ENCODE measurements at places on chromosomes 11 and 22.

- no peak for DNase-seq
Observed at GRCh38 chr11:100152766-100153165, 534.3 kb upstream of the ARHGAP42 start.

DNA sequence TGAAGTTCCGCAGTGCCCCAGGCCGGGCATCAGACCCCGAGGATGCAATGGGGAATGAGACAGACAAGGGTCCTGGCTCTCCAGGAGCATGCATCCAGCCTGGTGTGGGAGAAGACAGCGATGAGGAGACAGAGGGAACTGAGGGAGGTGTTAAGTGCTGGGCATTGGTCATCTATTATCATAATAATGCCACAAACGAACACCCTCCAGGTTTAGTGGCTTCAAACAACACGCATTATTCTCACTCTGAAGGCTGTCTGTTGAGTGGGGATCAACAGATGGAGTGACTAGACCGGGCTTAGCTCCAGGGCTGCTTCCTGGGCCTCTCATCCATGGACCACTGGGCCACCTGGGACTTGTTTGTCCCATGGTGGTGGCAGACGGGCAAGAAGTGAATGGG, 48.6 kb downstream of the MCM5 start:
- no peak for DNase-seq

DNA sequence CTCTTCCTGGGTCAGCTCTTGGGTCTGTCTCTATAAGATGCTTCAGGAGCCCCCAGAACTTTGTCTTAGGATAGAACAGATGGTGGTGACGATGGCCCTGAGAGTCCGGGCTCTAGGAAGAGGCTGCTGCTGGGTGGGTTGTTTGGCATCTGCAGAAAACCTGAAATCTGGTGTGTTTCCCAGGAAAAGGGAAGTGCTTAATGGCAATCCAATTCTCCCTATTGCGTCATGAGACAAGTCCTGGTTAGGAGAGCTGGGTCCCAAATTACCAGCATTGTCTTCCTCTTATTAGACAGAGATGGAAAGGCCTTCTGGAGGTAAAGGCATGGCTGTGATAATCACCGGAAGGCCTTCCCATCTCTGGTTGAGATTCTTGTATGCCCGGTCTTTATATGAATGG, 48.9 kb upstream of the GRAMD1B start:
- no peak for DNase-seq

GRCh38 chr11:133705074-133705648, 140.2 kb downstream of the SPATA19 start:
- no peak for DNase-seq

- DNase-seq = no peak
Observed at GRCh38 chr11:132728026-132728425, 804.3 kb downstream of the OPCML start.

DNA sequence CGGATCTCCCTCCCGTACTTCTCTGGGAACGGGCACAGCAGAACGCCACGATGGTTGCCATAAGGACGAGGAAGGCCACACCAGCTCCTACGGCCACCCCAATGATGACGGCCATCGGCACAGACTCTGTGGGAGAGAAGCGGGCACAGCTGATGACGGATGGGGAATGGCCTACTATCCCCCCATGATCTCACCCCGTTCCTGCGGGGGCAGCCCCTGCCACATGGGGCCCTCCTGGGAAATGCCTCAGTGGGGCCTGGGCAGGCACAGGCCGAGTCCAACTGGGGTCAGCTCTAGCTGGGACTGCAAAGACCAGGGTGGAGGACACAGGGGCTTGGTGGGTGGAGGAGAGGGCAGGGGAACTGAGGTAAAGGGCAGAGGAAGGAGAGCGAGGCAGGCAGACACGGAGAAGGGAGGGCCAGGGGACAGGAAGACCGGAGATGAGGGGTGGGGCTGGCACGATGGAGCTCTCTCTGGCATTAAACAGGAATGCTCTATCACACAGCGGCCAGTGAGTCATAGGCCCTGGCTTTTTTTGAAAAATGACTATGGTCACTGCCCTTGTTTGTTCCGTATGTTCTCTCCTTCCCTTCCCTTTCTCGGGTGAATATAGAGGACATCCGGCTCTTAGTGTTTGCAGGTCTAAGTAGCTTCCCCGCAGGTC, 76.0 kb downstream of the ST3GAL4 start:
- peak; percentile 18 for DNase-seq

DNA sequence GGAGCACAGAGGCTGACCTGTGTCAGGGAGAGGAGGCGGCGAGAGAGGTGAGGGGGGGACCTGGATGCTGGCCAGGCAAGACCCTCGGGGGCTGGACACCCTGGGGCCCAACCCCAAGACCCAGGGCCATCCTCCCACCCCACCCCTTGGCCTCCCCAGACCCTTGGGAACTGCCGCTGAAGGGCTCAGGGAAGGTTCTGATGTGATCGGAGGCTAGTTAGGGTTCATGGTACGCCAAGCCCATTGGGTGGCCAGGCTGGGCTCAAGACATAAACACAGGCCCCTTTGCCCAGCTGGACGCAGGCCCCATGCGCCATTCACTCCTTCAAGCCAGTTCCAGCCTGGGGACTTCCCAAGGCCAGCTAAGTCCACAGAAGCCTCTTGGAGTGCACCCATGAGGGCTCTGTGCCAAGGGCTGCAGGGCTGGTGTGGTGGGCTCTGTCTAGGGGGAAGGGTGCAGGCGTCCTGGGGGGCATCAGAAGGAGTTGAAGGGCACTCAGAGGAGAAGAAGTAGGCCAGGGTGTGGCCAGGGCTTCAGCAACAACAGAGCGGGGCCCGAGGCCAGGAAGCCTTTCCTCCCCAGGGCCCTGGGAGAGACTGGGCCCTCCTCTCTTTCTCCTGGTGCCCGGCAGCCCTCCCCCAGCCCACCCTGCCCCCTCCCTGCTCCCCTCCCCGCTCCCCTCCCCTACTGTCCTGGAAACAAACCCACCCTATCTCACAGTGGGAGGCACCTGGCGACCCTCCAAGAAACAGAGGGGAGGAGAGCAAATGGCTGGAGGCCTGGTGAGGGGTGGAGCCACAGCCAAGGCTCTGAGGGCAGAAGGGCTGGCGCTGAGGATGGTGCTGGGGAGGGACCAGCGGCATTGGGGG, 12.9 kb downstream of the TSPAN32 start:
- no peak for DNase-seq

- DNase-seq = no peak
Observed at GRCh38 chr11:96393753-96394348, 4.0 kb downstream of the JRKL start.

DNA sequence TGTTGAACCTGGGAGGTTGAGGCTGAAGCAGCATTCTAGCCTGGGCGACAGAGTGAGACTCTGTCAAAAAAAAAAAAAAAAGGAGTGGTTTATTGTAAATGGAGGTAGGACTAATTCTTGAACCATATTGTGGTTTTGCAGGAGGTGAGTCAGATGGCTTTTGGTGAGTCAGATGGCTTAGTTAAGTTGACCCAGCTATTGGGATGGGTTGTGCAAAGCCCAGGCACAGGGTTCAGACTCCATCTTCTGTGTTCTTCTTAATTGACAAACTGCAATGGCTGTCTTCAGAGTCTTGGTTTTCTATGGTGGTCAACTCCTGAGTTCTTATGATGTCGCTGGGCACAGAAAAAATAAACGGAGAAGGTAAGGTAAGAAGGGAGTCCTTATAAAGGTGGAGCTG, 182.7 kb downstream of the ADAMTS15 start:
- peak; percentile 31 for DNase-seq

DNA sequence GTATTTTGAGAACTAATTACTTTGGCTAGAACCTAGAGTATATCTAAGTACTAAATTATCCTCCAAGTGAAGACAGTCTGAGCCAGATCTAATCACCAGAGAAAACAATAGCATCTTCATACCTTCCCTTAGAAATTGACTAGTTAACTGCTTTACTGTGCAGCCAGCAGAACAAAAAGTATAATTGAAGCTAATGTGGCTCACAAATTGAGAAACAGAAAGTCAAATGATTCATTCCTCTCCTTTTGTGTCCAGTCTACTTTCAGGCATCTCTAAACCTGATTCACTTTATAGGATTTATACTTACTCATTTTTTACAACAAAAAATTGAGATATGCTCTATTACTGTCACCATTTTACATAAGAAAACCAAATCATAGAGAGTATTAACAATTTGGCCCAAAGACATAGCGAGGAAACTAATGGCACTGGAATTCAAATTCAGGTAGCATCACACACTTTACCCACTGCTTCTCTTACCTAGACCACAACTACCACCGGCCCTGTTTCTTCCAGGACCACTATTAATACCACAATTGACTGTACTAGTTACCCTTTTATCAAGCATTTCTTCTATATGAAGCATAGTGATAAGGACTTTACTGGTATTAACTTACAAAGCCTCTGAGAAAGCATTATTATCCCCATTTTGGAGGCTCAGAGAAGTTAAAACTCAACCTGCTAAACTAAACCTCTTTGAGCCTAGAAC, 1402.6 kb upstream of the TENM4 start:
- no peak for DNase-seq

DNA sequence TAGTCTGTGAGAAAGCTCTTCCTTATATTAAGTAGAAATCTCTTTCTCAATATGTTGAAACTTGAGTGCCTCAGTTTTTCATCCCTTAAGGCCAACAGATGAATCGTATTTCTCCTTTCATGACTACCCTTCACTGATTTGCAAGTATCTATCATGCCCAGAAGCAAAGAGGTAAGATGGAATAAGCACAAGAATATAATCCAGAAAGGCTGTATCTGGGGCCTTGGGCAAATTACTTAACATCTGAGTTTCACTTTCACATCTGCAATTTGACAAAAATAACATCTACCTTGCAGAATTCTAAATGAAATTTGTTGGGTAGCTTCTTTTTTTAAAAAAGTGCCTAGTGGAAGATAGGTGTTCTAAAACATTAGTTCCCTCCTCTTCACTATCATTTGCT, 552.4 kb upstream of the ANO5 start:
- DNase-seq = no peak

GRCh38 chr11:47259232-47259977, 1.6 kb downstream of the NR1H3 start:
- DNase-seq = peak; percentile 61

DNA sequence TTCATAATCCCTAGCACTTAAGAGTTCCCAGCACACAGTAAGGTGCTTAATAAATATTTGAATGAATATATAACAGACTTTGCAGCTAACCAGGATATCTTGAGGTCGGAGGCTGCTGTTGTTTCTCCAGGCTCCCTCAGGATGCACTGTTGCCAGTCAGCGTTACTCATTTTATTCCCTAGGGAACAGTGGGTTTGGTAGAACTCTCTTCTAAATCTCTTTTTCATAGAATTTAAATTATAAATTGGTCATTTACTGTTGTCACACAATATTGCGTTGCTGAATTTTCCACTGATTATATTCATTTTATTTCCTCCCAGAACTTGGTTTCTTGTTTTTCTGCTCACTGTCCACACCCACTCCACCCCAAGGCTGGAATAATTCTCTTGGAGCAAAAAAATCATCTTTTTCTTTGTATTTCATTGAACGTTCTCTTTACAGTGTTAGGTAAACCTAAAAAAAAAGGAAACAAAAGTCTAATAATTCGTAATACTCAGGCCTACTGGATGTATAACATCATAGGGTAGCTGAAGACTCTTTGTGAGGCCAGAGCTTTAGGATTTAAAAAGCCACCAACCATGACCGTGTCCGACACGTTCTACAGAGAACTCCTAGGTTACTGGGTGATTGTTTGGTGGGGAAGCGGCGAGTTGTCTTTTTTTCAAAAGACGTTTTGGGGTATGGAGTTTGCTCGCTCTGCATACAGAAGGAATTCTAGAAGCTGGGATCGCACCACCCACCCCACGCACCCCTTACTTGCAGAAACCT, 766 bp upstream of the CAPRIN1 start:
- no peak for DNase-seq

- DNase-seq = peak; percentile 91
Observed at GRCh38 chr11:7484645-7485044, 661 bp upstream of the OLFML1 start.

DNA sequence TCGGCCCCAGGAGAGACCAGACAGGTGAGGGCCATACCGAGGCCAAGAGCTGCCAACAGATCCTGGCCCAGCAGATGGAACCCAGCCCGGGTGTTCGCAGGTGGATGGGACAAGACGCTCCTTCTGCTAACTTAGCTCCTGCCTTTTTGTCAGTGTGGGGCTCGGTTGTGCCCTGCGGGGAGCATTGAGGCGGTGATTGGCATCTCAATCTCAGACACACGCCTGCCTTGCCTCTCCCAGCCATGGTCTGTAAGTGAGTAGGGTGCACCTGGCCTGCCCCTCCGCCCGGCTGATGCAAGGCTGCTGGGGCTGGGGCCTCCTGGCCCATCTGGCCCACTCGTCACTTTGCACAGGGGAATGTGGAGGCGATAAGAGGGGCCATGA, 350.1 kb downstream of the TBC1D22A start:
- no peak for DNase-seq

- DNase-seq = no peak
Observed at GRCh38 chr11:93193731-93194130, 4.1 kb downstream of the SLC36A4 start.

GRCh38 chr22:17121233-17122195, at the start of gene TMEM121B:
Gene TMEM121B, minus strand, starts transcription at chr22:17121360. Its CDS starts 233 bp downstream, at chr22:17121127.
- no peak for DNase-seq

DNA sequence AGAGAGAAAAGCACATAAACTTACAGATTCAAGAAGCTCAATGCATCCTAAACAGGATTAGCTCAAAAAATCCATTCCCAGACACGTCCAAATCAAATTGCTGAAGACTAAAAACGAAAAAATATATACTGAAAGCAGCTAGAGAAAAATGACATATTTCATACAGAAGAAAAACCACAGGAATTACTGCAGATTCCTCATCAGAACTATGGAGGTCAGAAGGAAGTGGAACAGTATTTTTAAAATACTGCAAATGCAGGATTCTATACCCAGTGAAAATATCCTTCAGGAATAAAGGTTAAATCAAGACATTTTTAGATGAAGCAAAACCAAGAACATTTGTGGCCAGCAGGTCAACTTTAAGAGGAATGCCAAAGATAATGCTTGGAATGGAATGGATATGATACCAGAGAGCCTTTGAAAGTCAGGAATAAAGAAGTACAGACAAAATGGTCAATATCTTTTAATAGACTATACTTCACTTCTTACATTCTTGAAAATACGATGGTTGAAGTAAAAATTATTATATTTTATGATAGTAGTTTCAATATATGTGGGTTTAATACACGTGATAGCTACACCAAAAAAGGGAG, 352.9 kb downstream of the CTTN start:
- peak; percentile 13 for DNase-seq

- DNase-seq = peak; percentile 95
Observed at GRCh38 chr11:115941481-115941993, 437.3 kb upstream of the CADM1 start.

DNA sequence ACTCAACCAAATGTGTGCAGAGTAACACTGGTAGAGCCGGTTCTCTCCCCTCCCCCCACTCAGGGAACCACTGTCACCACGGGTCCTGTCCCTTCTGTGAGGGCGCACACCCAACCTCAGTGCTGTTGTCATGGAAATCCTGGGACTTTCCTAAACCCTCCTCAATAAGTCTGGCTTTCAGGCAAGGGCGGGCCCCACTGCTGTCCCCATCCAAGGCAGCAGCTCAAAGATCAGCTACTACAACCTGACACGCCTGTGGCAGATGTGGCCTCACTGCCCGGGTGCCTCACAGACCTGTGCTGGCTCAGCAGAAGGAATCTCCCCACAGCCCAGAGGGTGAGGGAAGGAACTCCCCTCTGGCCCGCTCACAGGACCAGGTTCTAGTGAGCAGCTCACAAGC, 2.2 kb downstream of the PRODH start:
- no peak for DNase-seq
